OCI-LY7 (cell line): ENCODE measurements at places on chromosomes 5 and 9.

DNA sequence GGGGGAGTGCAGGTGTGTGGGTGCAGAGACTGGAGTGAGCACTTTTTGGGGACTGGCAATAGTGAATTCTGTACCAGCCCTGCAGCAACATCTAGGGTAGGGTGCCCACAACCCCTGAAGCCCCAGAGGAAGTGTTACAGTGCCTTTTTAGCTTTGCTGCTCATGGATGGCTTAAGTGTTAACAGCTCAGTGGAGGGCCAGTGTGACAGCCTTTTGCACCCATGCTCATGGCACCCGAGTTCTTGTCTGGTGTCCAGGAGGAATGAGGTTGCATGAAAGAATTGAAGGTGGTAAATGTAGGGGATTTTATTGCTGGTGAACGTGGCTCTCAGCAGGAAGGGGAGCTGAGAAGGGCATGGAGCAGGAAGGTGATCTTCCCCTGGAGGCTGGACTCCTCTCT is 107.3 kb downstream of the MRPL36 start:
- DNase-seq: no peak

DNA sequence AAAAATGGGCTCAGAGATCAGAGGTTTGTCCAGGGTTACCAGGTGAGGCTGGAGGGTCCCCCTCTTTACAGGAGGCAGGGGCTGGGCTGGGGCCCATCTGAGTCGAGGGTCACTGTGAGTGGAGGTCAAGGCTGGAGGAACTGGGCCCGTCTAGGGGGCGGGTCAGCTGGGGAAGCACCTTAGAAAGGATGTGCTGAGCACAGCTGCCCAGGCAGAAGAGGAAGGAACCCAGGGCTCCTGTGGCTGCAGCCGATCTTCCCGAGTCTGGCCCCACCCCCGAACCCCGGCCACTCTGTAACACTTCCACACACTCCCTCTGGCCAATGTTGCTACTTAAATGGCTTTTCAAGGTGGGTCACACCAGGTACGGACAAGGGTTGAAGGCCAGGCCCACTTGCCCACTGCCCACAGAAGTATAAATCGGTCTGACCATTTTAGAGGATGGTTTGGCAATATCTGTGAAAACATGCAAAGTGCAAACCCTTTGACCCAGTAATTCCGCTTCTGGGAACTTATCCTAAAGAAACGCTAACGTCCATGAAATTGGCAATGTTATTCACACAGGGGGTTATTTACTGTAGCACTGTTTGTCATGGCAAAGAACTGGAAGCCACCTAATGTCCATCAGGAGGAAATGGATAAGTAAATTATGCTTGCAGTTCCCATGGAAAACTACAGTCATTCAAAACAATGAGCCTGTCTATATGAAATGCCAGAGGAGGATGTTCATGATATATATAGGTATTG is 30.5 kb upstream of the EEIG1 start:
- no peak for DNase-seq

DNA sequence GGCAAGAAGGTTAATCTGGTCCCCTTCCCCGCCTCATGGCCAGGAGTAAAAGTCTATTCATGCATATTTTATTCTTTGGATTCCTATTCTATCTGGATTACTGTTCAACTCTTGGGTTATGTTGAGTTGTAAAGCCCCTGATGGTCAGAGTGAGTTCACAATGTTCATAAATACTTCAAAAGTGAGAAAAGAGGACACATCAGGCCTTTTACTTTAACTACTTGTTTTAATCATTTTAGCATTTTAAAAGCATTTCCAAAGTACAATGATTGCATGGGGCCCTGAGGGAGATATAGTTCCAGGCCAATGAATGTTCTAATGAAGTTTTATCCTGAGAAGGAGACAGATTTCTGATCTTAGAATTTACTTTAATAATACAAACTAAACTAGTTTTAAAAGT is 93.9 kb downstream of the BOD1 start:
- no peak for DNase-seq

DNA sequence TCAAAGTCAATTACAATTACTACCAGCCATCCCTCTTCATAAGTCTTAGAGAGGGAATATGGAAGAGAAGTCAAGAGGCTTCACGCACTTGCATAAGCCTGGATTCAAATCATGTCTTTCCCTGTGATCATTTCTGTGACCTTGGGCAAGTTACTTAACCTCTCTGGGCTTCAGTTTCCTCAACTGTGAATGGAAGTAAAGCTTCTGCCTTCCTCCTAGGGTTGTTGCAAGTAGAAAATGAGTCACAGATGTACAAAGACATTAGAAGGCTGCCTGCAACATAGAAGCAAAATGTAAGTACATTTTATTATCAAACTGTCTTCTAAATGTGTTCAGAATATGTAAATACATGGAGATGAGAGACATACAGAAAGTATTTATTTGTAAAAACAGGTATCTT is 42.3 kb upstream of the SEMA6A start:
- no peak for DNase-seq

- no peak for DNase-seq
These were observed 35.1 kb downstream of the CEMIP2 start for GRCh38 chr9:71733176-71733575.

GRCh38 chr9:16515207-16515606 is 355.3 kb downstream of the BNC2 start:
- no peak for DNase-seq

- DNase-seq: no peak
These were observed 293.2 kb downstream of the EPB41L4A start for GRCh38 chr5:112125903-112126302.

DNA sequence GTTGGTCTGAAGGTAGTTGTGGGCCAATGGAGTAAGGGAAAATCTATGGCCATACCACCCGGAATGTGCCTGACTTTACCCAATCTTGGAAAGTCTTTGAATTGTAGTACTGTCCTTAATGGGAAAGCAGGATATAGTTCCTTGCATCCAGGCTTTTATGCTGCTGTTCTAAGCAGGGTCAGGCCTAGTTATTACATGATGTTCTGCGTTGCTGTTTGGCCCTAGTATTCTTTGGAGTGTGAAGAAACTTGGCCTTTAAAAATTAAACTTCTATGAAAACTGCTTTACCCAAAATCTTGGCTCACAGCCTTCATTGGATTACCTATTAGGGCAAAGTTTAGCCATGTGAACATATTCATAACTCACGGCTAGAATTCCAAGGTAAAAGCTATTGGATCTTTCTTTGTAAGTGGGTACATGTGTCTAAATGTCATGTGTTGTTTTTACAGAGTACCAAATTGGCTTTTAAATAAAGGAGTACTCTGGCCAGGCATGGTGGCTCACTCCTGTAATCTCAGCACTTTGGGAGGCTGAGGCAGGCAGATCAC is 211.1 kb downstream of the DTWD2 start:
- no peak for DNase-seq

DNA sequence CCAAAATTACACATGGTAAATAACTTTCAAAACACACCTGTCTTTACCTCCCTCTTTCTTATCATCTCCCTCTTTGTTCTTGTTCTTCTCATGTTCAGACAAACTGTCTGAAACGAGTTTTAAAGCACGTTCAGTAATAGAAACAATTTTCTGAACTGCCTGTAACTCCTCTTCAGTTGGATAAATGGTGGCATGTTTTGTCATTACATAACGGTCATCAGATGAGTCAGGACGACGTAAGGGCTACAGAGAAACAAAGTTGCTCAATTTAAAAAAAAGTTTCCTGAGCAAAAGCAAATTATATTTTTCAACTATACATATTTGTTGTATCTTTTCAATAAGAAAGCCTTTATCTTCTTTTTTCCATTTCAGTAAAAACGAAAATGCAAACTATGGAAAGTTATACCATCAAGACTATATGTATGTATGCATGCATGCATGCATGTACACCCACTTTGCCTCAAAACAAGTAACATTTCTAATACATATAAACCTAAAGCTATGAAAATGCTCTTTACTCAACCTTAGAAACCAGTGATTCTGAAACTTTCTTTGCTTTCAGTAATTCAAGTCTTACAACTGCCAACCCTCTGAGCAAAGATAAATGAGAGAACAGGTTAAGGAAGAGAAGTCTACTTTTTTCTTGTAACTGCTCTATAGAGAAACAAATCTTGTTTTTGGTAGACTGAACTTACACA is 56.0 kb downstream of the ZFR start:
- no peak for DNase-seq

- DNase-seq: no peak
These were observed 1.1 kb upstream of the NADK2 start for GRCh38 chr5:36242534-36243485.

DNA sequence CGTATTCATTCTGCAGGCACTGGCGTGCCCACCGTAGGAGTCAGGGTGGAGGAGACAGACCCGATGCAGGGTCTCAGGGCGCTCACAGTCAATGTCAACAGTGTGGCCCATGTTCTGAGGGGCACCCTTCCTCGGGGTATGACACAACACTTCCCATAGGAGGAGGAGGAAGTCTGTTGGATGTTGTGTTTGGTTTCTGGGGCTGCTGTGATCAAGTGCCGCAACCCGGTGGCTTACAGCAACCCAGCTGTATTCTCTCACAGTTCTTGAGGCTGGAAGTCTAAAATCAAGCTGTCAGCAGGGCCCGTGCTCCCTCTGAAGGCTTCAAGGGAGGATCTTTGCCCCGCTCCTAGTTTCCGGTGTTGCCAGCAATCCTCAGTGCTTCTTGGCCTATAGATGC is 5.6 kb upstream of the HNRNPAB start:
- DNase-seq: no peak

DNA sequence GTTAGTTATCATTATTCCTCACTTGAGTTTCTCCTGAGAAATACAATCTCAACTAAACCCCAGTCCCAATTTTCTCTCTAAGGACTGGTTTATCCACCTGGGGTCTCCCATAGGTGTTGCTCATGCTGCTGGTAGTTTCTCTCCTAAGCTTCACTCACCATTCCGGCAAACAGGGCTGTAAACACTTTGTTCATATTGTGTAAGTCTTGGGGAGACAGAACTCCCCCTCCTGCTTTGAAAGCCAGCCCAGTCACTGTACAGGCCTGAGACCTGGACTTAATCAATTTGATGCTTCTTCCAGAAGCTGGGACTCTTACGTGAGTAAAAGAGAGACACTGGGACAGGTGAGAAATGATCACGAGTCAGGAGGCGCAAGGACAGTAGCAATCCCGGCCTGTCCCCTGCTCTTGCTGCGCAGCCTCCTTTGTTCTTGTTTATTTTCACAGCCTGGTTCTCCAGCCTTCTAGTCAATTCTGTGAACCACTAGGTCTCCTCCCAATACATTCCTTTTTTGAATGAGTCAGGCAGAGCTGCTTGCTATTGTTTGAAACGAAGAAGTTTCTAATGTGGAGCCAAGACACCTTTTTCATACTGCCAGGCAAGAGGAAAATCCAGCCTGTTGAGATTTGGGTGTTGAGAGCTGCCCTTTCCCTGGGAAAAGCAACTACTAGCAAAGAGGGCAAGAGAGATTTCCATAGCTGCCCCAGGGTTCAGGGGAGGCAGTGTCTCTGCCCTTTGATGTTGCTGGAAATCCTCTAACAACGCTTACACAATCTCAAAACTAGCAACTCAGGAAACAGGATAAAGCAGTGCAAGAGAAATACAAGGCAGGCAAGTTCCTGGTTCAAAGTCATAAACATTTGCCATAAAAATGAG is 9.2 kb upstream of the SHROOM1 start:
- DNase-seq: no peak

GRCh38 chr9:76419782-76420380 is 25.7 kb upstream of the RFK start:
- peak; percentile 60 for DNase-seq

GRCh38 chr9:36936498-36936831 is 97.6 kb downstream of the PAX5 start:
- no peak for DNase-seq

DNA sequence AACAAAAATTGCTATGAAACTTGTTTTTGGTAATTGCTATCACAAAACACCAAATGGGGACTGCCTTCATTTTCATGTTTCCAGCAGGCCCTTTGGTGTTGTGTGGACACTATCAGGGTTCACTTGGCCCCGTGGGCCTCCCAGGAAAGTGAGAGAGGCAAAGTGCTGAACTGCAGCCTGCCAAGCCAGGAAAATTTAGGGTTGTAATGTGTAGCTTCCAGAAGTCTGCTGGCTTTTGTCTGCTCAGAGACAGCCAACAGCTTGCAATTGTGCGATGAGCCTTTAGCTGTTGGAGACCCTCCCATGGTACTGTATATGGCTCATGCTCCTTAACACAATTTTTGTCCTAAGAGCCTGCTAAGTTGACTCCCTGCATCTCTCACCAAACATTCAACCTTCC is 105.7 kb upstream of the EQTN start:
- DNase-seq: no peak

- DNase-seq: no peak
These were observed 26.8 kb upstream of the SLC12A7 start for GRCh38 chr5:1138445-1139245.

GRCh38 chr9:74543145-74543544 is 46.0 kb downstream of the RORB start:
- DNase-seq: no peak

DNA sequence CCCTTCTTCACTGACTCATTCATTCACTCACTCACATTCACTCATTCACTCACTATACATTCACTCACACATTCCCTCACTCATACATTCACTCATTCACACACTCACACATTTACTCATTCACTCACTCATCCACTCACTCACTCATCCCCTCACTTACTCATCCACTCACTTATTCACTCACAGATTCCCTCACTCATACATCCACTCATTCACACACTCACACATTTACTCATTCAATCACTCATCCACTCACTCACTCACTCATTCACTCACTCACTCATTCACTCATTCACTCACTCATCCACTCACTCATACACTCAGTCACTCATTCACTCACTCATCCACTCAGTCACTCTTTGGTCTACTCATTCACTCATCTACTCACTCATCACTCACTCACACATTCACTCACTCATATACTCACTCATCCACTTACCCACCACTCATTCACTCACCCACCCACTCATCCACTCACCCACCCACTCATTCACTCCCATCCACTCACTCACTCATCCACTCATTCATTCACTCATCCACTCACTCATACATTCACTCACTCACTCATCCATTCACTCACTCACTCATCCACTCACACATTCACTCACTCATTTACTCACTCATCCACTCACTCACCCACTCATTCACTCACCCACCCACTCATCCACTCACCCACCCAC is 27.2 kb downstream of the WNK2 start:
- no peak for DNase-seq

DNA sequence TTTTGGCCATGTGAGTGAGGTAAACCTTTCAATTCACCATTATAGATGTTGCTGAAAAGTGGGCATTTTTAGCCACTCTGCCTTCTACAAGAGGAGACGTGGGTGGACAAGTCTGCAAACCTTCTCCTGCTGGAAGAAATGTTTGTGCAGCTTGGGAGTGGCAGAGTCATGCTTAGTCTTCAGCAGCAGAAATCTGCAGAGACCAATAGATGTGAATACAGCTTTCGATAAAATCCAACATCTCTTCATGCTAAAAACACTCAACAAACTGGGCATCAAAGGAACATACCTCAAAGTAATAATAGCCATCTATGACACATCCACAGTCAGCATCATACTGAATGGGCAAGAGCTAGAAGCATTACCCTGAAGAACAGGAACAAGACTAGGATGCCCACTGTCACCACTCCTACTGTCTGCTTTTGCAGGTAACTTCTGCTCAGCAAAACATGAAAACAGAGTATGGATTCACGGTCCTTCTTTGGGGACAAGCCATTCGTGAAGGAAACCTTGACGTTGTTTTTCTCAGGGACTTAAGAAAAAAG is 91.3 kb downstream of the RALGPS1 start:
- DNase-seq: no peak
